T-helper 17 cell (primary cell): ENCODE measurements at places on chromosomes 12 and 14. TPM values are rescaled to one million over a fixed set of nuclear protein-coding genes. Genes with fewer than 3 reads are reported as not detected.

Gene EPYC
- total RNA-seq: not detected

Gene ACOT2
- 11.1 TPM for total RNA-seq

Gene ANO2
- total RNA-seq: not detected

Gene DPY19L2
- 2.0 TPM for total RNA-seq

Gene NOXRED1
- total RNA-seq: not detected

Gene BMP4
- not detected for total RNA-seq

Gene CYP46A1
- total RNA-seq: 0.29 TPM

Gene PROX2
- not detected for total RNA-seq

Gene BCL2L14
- total RNA-seq: not detected

Gene ACYP1
- total RNA-seq: 16.1 TPM

Gene LMNTD1
- total RNA-seq: not detected

Gene PPM1A
- total RNA-seq: 111 TPM

Gene ASPG
- total RNA-seq: not detected

Gene B3GNT4
- total RNA-seq: not detected

Gene ABCD2
- total RNA-seq: 7.5 TPM

Gene CCDC197
- not detected for total RNA-seq

Gene DDN
- 0.70 TPM for total RNA-seq

Gene OTX2
- not detected for total RNA-seq

Gene PTGER2
- total RNA-seq: 40.5 TPM

Gene GPR68
- 7.6 TPM for total RNA-seq

Gene NOS1
- not detected for total RNA-seq

Gene NFATC4
- total RNA-seq: not detected

Gene SMCO3
- total RNA-seq: not detected

Gene LRRC9
- not detected for total RNA-seq

Gene MFAP5
- total RNA-seq: not detected

Gene SYCP3
- total RNA-seq: 0.47 TPM

Gene FAIM2
- total RNA-seq: 0.68 TPM

Gene FZD10
- total RNA-seq: not detected

Gene DLK1
- total RNA-seq: not detected

Gene KITLG
- total RNA-seq: not detected

Gene IPO4
- total RNA-seq: 46.6 TPM

Gene TESPA1
- total RNA-seq: 160 TPM

Gene POTEM
- not detected for total RNA-seq

Gene PRB2
- not detected for total RNA-seq

Gene IL26
- not detected for total RNA-seq

Gene PSMA6
- 117 TPM for total RNA-seq

Gene IAPP
- not detected for total RNA-seq

Gene ZDHHC22
- total RNA-seq: not detected

Gene TCP11L2
- total RNA-seq: 148 TPM

Gene TBX5
- total RNA-seq: not detected

Gene ENDOU
- total RNA-seq: 0.12 TPM

Gene KRT78
- not detected for total RNA-seq

Gene IFNG-AS1
- total RNA-seq: 0.29 TPM

Gene KRT8
- 3.2 TPM for total RNA-seq

Gene DTX1
- total RNA-seq: 27.7 TPM

Gene OR4E2
- total RNA-seq: not detected

Gene TRIAP1
- 21.9 TPM for total RNA-seq
